Purkinje cell (primary cell): ENCODE measurements at places on chromosomes 3 and 15. TPM values are rescaled to one million over a fixed set of nuclear protein-coding genes. Genes with fewer than 3 reads are reported as not detected.

Gene IL12A
- polyA plus RNA-seq: not detected in 2 replicates

Gene RASL12
- not detected in 2 replicates for polyA plus RNA-seq

Gene RETNLB
- not detected in 2 replicates for polyA plus RNA-seq

Gene GPR171
- 8.1 TPM in 1 of 2 replicates, not detected in the other for polyA plus RNA-seq

Gene CACNA2D2
- 39.3 and 63.3 TPM in 2 replicates for polyA plus RNA-seq

Gene PLSCR5
- polyA plus RNA-seq: not detected in 2 replicates

Gene CHDH
- polyA plus RNA-seq: 0.75 and 1.2 TPM in 2 replicates

Gene PLCB2
- polyA plus RNA-seq: 3.5 TPM in 1 of 2 replicates, not detected in the other

Gene ZMYND10
- not detected in 2 replicates for polyA plus RNA-seq

Gene GCHFR
- 80.5 and 108 TPM in 2 replicates for polyA plus RNA-seq

Gene SPATA12
- polyA plus RNA-seq: not detected in 2 replicates

Gene ITIH3
- polyA plus RNA-seq: not detected in 2 replicates

Gene LRTM1
- polyA plus RNA-seq: 0.24 TPM in 1 of 2 replicates, not detected in the other

Gene ITPKA
- polyA plus RNA-seq: 44.5 and 59.6 TPM in 2 replicates

Gene SEMA7A
- polyA plus RNA-seq: 6.7 and 14.6 TPM in 2 replicates

Gene RHCG
- polyA plus RNA-seq: 1.0 and 2.1 TPM in 2 replicates

Gene GABRR3
- polyA plus RNA-seq: not detected in 2 replicates

Gene GPR156
- 0.10 TPM in 1 of 2 replicates, not detected in the other for polyA plus RNA-seq

Gene MNS1
- 4.7 and 9.7 TPM in 2 replicates for polyA plus RNA-seq

Gene FBXW12
- polyA plus RNA-seq: 0.17 TPM in 1 of 2 replicates, not detected in the other

Gene NANOGP8
- polyA plus RNA-seq: not detected in 2 replicates

Gene SHC4
- polyA plus RNA-seq: 0.06 and 2.9 TPM in 2 replicates

Gene PLXNB1
- polyA plus RNA-seq: 3.9 and 5.4 TPM in 2 replicates

Gene DZIP1L
- polyA plus RNA-seq: not detected in 2 replicates

Gene GOLGA8G
- polyA plus RNA-seq: not detected in 2 replicates

Gene ZNF860
- polyA plus RNA-seq: not detected in 2 replicates

Gene EEFSEC
- 0.84 and 1.1 TPM in 2 replicates for polyA plus RNA-seq

Gene PLA2G4F
- not detected in 2 replicates for polyA plus RNA-seq

Gene SAMD7
- polyA plus RNA-seq: not detected in 2 replicates

Gene MAP3K13
- polyA plus RNA-seq: 107 and 142 TPM in 2 replicates

Gene HIGD2B
- not detected in 2 replicates for polyA plus RNA-seq

Gene RASGRP1
- polyA plus RNA-seq: 2.1 and 12.9 TPM in 2 replicates

Gene RBPMS2
- polyA plus RNA-seq: 0.19 and 0.59 TPM in 2 replicates

Gene KLHDC8B
- 3.0 TPM in 1 of 2 replicates, not detected in the other for polyA plus RNA-seq

Gene CPNE9
- 6.6 and 12.5 TPM in 2 replicates for polyA plus RNA-seq

Gene LRRC15
- polyA plus RNA-seq: not detected in 2 replicates

Gene ONECUT1
- polyA plus RNA-seq: not detected in 2 replicates

Gene HMCES
- 15.3 and 15.6 TPM in 2 replicates for polyA plus RNA-seq

Gene SIDT1
- 3.6 and 4.6 TPM in 2 replicates for polyA plus RNA-seq
